ENCODE measurements at places on chromosomes 3 and 15.

GRCh38 chr15:50046159-50046558, 72.9 kb downstream of the ATP8B4 start:
- no peak for DNase-seq

GRCh38 chr3:78519281-78519680, 1248.5 kb downstream of the ROBO1 start:
- no peak for DNase-seq

- no peak for DNase-seq
These were observed 817.6 kb upstream of the CFAP20DC start for GRCh38 chr3:59867185-59868002.

DNA sequence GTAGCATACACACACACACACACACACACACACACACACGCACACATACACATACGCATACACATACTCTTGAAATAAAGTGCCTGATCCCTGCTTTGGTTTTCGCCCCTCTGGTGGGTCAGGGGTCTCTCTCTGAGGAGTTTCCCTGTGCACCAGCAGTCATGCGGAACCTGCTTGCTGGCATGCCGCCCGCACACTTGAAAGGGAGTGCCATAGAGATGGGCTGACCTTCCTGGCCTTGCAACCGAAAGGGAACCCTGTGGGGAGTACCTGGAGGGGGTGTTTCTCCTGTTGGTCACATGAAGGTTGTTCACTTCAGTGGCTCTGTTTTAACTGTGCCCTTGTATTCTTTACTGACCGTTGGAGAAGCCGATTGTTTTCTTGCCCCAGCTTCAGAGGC, 752.3 kb downstream of the NR2F2 start:
- DNase-seq: no peak

- DNase-seq: no peak
These were observed 5.0 kb downstream of the PEAK1 start for GRCh38 chr15:77414789-77415442.

- DNase-seq: no peak
These were observed 95.6 kb upstream of the LIPC start for GRCh38 chr15:58336161-58336560.

Data from central memory CD4-positive, alpha-beta T cell (primary cell).